HuH-7.5 (cell line): ENCODE measurements at places on chromosomes 7 and 10.

DNA sequence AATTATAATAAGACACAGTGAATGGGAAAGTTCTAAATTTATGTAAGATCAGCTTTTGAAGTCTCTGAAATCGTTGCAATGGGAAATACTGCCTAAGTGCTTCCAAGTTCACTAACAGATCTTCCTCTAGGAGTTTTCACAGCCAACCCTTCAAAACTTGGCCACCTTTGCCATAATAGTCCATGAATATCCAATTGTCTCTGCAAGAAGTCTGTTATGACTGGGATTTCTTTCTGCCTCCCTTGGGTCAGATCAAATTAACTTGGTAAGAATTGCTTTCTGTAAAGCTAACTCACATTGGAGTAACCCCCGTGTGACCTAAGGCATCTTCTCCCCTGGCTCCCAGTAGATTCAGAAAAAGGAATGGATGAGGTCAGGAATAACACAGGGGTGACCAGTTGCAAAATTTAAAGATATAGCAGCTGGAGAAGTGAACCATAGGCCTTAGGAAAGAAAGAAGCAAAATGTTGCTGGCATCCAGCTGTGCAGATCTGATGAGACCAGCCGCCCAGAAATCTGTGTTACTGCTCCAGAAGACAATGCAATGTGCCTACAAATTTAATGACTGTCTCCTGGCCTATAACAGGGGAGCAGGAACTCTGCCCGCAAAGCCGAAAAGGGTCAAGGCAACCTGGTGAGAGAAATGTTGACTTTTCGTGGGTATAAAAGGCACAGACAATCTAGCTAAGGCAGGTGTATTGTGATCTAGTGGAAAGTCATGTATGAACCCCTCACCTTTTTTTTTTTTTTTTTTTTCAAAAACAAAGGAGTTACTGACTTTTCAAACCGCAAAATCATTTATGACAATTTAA, 7.5 kb upstream of the OPTN start:
- no peak for DNase-seq

DNA sequence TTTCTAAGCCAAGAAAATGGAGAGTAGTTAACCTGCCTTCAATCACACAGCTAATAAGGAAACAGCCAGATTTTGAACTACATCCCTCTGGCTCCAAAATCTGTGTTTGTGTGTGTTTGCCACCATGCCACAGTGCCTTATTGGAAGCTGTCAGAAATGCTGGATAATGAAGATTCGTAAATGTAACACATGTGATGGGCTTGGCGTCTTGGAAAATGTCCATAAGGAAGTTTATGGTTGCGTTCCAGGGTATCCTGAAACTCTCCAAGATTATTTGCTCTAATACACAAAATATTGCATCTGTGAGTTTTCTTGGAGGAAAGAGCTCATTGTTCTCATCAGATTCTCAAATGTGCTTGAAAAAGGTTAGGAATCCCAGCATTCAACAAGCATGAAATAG, 22.7 kb downstream of the MYOF start:
- no peak for DNase-seq

- DNase-seq = no peak
Measured at GRCh38 chr7:39888171-39888853, 61.7 kb upstream of the CDK13 start.

DNA sequence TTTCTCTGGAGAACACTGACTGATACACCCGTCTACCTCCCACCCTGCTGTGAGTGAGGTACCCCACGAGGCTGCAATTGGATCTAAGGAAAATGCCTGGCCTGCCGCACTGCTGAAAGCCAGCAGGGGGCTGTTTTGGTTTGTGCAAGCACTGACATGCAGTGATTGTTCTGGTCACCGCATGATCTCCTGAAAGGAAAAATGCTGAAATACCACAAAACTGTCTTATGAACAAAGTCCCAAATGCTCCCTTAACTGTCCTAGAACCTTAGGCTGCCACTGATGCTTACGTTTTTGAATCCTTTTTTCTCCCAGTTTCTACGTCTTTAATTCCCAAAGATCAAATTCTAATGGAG, 132.7 kb downstream of the JCAD start:
- DNase-seq = no peak

DNA sequence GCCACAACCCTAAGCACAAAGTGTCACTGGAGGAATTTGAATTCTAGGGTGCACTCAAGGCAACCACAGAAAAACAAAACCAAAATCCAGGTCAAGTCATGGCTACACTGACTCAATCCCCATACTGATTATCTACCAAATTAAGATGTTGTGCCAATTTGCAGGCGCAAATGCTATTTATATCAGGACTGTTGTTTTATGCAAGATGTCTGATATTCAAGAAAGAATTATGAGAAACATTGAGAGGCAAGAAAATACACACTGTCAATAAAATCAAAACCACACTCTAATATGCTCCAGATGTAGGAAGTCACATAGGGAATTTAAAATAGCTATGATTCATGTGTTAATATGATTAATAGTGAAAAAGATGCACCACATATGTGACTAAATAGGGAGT, 141.3 kb upstream of the MINDY3 start:
- DNase-seq = no peak

GRCh38 chr10:88901206-88901983, 21.4 kb downstream of the STAMBPL1 start:
- no peak for DNase-seq

DNA sequence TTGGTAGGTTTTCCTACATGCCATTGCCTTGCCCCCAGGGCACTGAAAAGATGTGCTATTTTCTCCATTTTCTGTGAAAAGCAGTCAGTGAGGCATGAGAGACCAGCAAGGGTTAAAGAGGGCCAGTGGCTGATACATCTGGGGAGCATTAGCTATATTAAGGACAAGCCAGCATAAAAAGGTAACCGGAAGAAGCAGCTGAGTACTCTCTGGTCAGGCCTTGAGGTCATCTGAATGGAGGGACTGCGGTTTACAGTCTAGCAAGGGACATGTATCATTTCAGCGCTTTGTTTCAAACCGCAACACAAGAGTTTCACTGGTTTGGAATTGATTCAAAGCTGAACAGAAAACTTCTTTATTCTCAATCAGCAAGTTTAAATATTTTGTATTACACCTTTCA, 120.4 kb downstream of the EPDR1 start:
- no peak for DNase-seq

DNA sequence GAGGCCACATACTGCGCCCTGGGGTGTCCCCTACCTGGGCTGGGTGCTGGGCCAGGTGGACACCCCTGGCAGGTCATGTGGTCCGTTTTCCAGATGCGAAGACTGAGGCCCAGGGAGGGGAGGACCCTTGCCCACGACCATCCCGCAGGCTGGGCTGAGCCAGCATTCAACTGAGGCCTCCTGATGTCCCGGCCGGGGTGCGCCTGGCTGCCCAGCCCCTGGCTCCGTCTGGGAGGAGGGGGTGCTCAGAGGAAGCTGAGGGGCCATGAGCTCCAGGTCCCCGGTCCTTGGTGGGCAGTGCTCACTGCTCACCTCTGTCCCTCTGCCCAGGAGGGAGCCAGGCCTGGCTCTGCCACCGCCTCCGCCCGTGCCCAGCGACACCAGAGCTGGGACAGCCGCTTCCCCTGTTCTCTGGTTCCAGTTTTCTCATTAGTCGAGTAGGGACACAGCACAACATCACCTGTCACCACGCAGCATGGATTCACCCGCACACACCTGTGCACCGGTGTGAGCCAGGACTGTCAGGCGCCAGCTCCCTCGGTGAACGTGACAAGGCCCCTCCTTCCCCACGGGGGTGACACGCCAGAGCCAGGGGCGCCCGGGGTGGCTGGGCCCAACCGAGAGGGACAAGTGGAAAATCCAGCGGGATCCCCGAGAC, 139.7 kb downstream of the ELFN1 start:
- DNase-seq = no peak

- DNase-seq = no peak
Measured at GRCh38 chr10:129939416-129940275, 24.4 kb downstream of the EBF3 start.

- no peak for DNase-seq
Measured at GRCh38 chr7:103851357-103851756, 138.1 kb downstream of the RELN start.

GRCh38 chr10:74831518-74832120, 5.2 kb downstream of the KAT6B start:
- DNase-seq = no peak

- no peak for DNase-seq
Measured at GRCh38 chr7:33448035-33448434, 318.7 kb downstream of the BBS9 start.

- DNase-seq = no peak
Measured at GRCh38 chr10:34088208-34088794, 726.8 kb downstream of the PARD3 start.

DNA sequence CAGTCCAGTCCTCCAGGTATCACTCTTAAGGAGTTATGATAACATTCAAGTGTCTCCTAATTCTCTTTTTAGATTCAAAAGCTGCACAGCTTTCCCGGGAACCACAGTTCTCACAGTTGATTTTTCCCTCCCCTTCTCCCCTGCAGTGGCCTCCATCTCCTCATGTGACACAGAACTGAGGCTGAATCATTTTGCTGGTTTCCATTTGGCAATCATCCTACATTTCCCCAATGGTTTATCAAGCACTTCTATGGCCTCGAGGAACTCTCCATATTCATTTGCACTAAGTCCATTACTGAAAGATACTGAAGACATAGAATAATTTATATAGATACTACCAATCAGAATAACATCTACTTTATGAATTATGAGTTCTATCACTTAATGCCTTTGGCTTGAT, 484.9 kb downstream of the GPAM start:
- no peak for DNase-seq

DNA sequence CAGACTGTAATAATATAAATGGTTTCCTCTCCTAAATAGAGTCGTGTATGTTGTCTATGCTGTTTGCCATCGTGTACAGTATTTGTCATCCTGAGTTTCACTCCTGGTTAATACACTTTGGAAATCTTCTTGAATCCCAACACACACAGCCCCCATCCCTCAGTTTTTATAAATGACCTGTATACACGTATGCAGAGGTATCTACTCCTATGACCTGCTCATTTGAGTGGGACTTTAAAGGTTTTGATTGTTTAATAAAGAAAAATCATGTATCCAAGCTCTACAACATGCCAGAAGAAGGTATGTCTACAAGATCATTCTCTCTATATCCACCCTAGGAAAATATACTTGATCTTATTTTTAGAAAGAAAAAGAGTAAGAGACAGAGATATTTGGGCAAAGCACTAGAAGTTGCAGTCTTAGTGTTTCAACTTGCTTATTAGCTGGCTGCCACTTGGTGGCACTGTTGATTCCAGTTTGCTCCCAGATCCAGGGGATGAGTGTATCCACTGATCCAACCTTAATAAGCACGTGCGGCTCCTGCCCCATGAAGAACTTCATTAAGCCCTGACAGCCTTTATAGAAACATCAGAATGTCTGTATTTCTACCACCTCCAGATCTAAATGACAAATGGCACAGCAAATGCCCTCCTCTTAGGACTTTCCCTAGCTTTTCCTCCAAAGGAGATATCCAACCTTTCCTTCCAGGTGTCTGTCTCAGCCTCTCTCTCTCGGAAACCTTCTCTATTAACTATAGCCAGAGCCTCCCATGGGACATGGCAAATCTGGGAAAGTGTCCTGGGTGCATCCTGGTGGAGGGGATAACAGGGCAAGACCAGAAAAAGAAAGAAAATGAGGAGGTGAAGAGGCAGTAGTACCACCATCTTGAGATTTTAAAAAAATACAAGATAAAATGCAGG, 181.6 kb upstream of the NEBL start:
- peak; percentile 39 for DNase-seq

- DNase-seq = no peak
Measured at GRCh38 chr10:123855008-123855684, 36.5 kb downstream of the CPXM2 start.

GRCh38 chr10:26481914-26482550, 43.9 kb downstream of the APBB1IP start:
- no peak for DNase-seq

GRCh38 chr10:10803278-10803677, 214.4 kb upstream of the CELF2 start:
- no peak for DNase-seq

GRCh38 chr7:28112883-28113540, 67.6 kb downstream of the JAZF1 start:
- no peak for DNase-seq

- no peak for DNase-seq
Measured at GRCh38 chr7:94064541-94065191, 60.5 kb upstream of the BET1 start.

DNA sequence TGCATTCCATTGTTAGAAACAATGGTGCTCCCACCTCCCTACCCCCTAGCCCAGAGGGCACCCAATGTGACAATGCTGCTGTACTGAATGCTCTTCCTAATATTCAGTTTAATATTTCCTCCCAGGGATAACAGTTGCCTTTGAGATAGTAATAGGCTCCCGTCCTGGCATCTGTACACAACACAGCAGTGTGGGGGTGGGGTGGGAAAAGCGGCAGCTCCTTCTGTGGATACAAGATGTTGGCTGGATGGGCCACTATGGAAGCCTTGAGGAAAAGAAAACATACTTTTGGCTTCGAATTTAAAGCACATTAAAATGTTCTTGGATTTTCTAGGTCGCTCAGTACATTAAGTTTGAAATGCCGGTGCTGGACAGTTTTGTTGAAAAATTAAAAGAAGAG, 9.2 kb upstream of the ZNF22 start:
- no peak for DNase-seq

- DNase-seq = no peak
Measured at GRCh38 chr7:101220295-101220694, 2.3 kb downstream of the ZNHIT1 start.

GRCh38 chr10:50572017-50572491, 51.7 kb downstream of the SGMS1 start:
- DNase-seq = no peak

- peak; percentile 19 for DNase-seq
Measured at GRCh38 chr10:191703-192518, 56.7 kb downstream of the ZMYND11 start.

GRCh38 chr7:104054362-104054761, 64.9 kb upstream of the RELN start:
- DNase-seq = no peak

- DNase-seq = no peak
Measured at GRCh38 chr7:50610521-50611277, 45.5 kb upstream of the DDC start.

- no peak for DNase-seq
Measured at GRCh38 chr7:35424440-35424839, 170.5 kb upstream of the TBX20 start.

DNA sequence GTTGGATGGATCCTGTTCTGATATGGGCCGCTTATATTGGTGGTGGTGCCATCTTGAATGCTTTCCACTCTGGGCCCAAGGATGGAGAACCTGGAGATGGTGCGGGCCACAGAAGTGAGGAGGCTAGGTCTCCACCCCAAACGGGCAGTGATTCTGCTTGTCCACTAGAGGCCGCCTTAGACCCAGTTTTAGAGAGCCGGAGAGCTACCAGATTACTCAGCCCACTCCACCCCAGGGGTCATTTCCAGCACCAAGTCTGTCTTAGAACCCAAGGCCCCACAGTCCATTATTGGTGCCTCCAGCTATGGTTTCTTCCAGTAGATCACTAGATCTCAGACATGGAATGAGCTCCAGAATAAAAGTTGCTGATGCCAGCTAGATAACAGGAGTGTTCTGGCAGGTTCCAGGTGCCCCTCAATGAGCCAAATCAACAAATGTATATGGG, 11.8 kb upstream of the CAMK2G start:
- DNase-seq = peak; percentile 53
